ENCODE measurements at places on chromosomes 2 and 18.
A peak's percentile ranks its signal among the peaks of the same experiment; 100 is the strongest.

GRCh38 chr2:201218780-201219179 is 35.8 kb downstream of the CASP10 start:
- no peak for DNase-seq

- DNase-seq = no peak
Observed at GRCh38 chr2:233009661-233010060, 3.4 kb downstream of the NGEF start.

DNA sequence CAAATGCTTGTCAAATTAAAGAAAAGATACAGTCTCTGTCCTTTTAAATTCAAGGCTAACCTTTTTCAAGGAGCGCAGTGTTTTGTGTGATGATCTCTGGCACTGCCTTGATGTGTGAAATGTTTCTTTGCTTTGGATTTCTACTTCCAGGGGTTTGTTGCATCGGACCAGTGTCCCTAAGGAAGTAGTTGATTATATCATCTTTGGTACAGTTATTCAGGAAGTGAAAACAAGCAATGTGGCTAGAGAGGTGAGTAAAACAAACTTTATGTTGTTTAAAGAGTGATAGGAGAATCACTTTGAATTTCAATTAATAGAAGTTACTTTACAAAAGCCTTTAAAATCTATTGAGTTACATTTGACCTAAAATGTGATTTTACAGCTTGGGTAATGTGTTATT is 28.8 kb downstream of the HADHB start:
- DNase-seq = no peak

- DNase-seq = peak; percentile 20
Observed at GRCh38 chr18:24019641-24020331, 5.2 kb downstream of the TTC39C start.

- no peak for DNase-seq
Observed at GRCh38 chr18:3418083-3418482, 31.9 kb upstream of the TGIF1 start.

GRCh38 chr2:218566296-218566695 is 1.9 kb downstream of the USP37 start:
- DNase-seq = no peak

GRCh38 chr18:12359515-12359927 is 17.5 kb downstream of the AFG3L2 start:
- no peak for DNase-seq

GRCh38 chr2:201018636-201019035 is 52.8 kb downstream of the HYCC2 start:
- DNase-seq = no peak

- peak; percentile 87 for DNase-seq
Observed at GRCh38 chr2:10448576-10449485, 704 bp upstream of the ODC1 start.

DNA sequence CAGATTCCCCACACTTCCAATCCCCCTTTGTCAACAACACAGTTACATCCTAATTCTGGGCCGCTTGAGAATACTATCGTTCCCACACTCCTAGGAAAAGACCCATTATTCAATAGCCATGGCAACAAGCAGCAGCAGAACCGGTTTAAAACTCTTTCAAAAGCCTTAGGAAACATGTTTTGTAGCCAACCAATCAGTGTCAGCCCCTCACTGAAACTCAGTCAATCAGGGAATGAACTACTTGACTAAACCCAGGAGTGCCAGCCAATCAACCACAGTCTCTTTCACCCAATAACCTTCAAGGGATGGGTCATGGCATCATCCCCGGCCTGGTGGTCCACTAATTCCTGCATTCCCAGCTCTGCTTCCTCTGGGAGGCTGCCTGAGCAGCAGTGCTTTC is 204.8 kb upstream of the HS6ST1 start:
- no peak for DNase-seq

DNA sequence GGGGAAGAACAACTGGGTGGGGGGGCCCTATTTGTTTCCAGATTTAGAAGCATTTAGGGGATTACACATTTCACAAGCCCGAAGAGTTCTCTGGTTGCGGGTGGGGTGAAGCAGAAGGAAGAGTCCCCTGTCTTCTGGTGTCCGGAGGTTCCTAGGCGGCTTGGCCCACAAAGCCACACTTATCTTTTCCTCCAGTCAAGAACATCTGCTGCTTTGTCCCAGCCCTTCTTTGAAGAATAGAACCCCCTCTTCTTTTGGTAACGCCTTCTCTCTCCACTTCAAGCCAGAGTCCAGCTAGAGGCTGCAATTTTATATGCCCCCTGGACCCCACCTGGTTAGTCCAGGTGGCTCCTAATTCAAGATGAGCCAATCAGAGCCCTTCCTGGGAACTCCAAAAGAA is 15.8 kb downstream of the BOLA3 start:
- no peak for DNase-seq

GRCh38 chr18:45889419-45890064 is 64.1 kb downstream of the SIGLEC15 start:
- no peak for DNase-seq

DNA sequence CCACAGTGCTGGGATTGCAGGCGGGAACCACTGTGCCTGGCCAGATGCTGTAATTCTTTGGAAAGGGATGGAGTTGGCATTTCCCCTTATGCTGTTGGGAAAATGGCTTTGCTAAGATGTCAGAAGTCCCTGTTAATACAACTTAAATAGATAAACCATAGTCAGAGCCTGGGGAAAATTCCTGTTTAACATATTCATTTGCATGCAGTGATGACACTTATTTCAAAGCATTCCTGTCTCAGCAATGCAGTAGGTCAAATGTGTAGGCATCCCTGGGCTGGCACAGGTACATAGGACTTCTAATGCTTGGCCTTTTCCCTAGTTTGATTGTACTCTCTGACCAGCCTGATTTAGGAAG is 38.6 kb downstream of the RAMP1 start:
- no peak for DNase-seq

- no peak for DNase-seq
Observed at GRCh38 chr2:60521626-60522025, 31.8 kb downstream of the BCL11A start.

- DNase-seq = no peak
Observed at GRCh38 chr18:22344908-22345670, 72.6 kb downstream of the CTAGE1 start.

GRCh38 chr18:8381821-8382459 is 227.3 kb upstream of the RAB12 start:
- DNase-seq = no peak

DNA sequence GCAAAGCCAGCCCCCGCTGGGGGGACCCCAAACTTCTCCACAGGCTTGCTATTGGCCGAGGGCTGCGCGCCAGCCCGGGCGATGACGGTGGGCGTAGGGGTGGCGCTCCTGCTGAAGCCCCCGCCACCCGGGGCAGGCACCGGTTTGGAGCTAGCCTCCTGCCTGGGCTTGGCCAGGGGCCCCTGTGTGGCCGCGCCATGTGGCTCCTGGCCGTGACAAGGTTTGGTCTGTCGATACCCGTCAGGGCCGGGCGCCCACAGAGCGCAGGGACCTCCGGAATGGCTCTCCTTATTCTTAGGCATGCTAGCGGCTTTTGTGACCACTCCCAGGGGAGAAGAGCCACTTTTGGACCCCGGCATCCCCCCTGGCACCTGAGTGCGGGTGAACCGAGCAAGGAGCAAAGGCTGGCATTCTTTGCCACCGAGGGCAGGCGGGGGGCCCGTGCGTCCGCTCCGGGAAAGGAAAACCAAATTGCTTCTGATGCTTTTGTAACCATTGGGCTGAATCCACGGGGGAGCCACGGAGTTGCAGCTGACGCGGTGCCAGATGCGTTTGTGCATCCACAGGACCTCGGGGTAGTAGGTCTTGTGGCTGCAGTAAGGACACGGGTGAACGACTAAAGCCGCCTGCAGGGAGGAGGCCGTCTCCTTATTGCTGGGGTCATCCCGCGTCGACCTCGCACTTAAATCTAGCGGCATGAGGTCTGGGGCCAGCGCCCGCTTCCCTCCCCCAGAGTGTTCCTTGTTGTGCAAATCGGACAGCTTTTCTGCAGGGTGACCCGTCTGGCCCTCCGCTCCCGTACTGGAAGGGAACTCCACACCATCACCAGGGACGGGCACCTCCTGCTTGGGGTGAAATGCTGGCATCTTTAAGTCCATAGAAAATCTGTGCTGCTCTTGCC is 115.6 kb downstream of the ZNF516 start:
- DNase-seq = no peak

- no peak for DNase-seq
Observed at GRCh38 chr2:127917916-127918315, 32.2 kb upstream of the AMMECR1L start.

- DNase-seq = no peak
Observed at GRCh38 chr2:190468814-190469569, 60.8 kb downstream of the MFSD6 start.

DNA sequence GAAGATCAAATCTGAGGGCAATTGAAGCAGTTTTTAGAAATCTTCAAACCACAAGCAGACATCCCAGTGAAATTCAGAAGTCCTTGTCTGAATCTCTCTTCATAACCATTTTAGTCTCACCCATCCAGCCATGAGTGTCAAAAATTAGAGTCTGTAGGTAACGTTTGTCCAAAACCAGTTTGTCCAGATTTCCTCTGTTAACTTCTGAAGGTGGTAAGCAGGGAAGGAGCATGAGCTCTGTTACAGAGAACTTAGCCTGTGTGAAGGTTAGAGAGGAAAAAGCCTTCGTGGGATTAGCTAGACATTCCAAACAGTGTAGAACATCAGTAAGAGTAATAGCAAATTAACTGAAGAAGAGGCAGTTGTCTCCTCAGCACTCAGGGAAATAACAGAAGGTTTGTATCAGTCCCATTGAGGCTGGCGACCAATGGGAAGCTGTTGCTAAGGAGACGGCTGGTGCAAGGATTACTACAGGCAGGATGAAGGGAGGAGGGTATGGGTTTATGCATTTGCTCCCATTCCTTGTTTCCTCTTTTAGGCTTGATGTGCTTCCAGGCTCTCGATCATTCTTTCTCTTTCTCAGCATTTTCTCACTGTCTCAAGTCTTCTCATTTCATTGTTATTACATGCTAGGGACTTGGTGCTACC is 8.7 kb upstream of the GPR155 start:
- no peak for DNase-seq

DNA sequence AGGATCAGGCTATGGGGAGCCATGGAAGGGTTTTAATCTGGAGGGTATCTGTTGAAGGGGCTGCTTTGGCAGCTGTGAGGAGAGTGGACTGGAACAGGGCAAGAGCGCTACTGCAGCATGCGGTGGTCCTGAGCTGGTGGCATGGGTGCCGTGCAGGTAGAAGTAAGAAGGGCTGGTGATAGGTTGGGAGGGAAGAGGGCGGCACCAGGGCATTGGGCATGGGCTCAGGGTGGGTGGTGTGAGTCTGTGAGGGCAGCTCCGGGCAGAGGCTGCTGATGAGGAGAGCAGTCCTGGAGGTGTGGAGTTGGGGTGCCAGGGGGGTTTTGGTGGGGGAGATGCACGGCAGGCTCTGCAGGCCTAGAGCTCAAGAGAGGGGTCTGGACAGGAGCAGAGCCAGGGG is 2.1 kb downstream of the ACTG2 start:
- DNase-seq = no peak

- DNase-seq = no peak
Observed at GRCh38 chr2:57809230-57809629, 237.4 kb upstream of the VRK2 start.

GRCh38 chr18:43893001-43893637 is 615.8 kb upstream of the SYT4 start:
- no peak for DNase-seq

- DNase-seq = no peak
Observed at GRCh38 chr18:53375621-53376020, 848.8 kb downstream of the MBD2 start.

DNA sequence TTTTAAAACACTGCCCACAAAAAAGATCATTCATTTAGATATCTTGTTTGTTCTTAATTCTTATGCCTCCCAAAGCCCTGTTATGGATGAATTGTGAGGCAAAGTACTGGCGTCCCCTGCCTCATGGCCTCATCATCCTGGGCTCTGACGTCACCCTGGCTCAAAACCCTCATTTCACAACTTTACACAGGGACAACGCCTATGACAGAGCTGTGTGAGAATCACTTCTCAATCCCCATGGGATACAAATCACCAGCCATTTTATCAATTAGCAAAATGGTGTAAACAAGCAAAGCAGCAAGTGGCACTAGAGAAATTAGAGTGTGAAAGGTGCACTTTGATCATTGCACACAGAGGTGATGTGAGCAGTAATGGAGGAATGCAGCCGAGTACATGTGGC is 16.6 kb downstream of the FHOD3 start:
- DNase-seq = no peak

DNA sequence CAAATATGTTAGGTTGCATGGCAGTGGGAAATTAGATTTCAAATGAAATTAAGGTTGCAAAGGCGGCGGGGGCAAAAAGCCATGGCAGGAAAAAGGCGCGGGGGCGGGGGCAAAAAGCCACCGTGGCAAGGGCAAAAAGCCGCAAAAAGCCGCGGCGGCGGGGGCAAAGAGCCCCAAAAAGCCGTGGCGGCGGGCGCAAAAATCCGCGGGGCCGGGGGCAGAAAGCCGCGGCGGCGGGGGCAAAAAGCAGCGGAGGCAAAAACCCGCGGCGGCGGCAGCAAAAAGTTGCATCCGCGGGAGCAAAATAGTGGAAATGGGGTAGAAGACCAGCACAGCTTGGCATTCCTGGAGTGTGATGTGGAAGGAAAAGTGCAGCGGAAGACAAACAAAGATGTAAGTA is 417.1 kb downstream of the ANKRD30B start:
- no peak for DNase-seq

- no peak for DNase-seq
Observed at GRCh38 chr18:75290737-75291358, 80.3 kb downstream of the TSHZ1 start.

DNA sequence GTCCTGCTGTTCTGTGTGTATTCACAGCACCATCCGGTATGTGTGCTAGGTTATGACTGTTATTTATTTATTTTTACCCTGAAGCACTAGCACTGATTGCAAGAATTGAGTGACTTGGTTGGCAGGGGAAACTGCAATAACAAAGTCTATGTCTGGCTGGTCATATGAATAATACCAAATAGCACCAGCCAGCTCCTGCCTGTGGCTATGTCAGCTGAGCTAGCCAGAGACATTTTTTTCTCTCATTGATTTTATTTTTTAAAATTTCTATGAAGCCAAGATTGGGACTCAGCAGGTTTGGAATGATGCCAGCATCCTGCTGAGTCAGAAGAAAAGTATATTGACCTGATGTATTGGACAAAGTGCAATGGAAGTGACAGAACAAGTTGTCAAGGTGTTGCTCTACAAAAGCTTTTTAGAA is 188.5 kb upstream of the CDH2 start:
- no peak for DNase-seq

GRCh38 chr2:38116762-38117161 is 40.8 kb upstream of the CYP1B1 start:
- DNase-seq = no peak

DNA sequence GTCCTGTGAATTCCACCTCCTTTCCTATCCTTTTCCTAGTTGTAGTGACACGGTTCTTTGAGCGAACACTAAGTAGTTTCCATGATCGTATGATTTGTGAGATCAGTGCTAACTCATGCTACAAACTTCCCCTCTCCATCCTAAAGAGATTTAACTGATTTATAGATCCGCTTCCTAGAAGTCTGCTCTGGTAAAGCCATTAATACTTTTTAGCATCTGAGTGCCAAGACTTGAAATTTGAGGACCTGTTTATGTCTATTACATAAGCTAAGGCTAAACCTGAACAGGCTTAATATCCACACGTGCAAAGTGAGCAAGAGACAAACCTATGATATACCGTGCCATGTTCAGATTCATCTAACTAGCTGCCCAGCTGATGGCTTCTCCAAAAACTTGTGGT is 14.9 kb downstream of the PROKR1 start:
- DNase-seq = no peak

- DNase-seq = no peak
Observed at GRCh38 chr18:48661421-48661820, 122.6 kb downstream of the CTIF start.

GRCh38 chr18:46070815-46071652 is 1.0 kb downstream of the PSTPIP2 start:
- no peak for DNase-seq

Measured in activated naive CD8-positive, alpha-beta T cell treated with anti-CD3 and anti-CD28 coated beads, Interleukin-2, amount 50 U/mL, for 16 hours (primary cell).